Activated T-cell treated with anti-CD3 and anti-CD28 coated beads, Interleukin-2, amount 50 U/mL, for 72 hours (primary cell): ENCODE measurements at places on chromosomes 6 and 20. TPM values are rescaled to one million over a fixed set of nuclear protein-coding genes. Genes with fewer than 3 reads are reported as not detected.
A peak's percentile ranks its signal among the peaks of the same experiment; 100 is the strongest.

Gene BPIFB2
- not detected for total RNA-seq

Gene DACT2
- total RNA-seq, result 1.3 TPM

DNA sequence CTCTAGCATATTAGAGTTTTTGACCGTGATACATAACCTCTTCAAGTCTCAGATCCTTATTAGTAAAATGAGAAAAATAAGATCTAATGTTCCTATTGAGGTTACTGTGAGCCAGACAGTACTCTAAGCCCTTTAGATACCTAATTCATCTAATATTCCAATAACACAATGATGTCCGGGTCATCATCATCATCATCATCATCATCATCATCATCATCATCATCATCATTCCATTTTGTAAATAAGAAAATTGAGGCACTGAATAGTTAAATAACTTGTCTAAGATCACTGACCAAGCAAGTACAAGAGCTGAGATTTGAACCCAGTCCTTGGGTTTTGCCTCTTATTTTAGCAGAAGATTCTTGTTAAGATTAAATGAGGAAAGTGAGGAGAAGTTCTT is 643.0 kb downstream of the HDGFL1 start:
- H3K36me3 ChIP-seq, result no peaks in the 10 kb centered on the region
- H3K27me3 ChIP-seq, result no peaks in the 10 kb centered on the region
- no peak overlapping the region for H3K27ac ChIP-seq
- H3K4me3 ChIP-seq, result no peak overlapping the region
- no peaks in the 10 kb centered on the region for H3K4me1 ChIP-seq

GRCh38 chr6:68652117-68652536 is 17.0 kb downstream of the ADGRB3 start:
- H3K27me3 ChIP-seq, result no peaks in the 10 kb centered on the region
- DNase-seq, result no peak
- H3K4me1 ChIP-seq, result no peaks in the 10 kb centered on the region

Gene OR2H1
- not detected for total RNA-seq

GRCh38 chr6:137150072-137150471 is 23.4 kb downstream of the IL22RA2 start:
- DNase-seq, result no peak
- peaks cover 16% of the 10 kb centered on the region for H3K27me3 ChIP-seq
- peaks cover 6% of the 10 kb centered on the region for H3K4me1 ChIP-seq
- no peak overlapping the region for H3K27ac ChIP-seq

Gene TTI1
- total RNA-seq, result 25.8 TPM

Gene SNAI1
- total RNA-seq, result 1.3 TPM

DNA sequence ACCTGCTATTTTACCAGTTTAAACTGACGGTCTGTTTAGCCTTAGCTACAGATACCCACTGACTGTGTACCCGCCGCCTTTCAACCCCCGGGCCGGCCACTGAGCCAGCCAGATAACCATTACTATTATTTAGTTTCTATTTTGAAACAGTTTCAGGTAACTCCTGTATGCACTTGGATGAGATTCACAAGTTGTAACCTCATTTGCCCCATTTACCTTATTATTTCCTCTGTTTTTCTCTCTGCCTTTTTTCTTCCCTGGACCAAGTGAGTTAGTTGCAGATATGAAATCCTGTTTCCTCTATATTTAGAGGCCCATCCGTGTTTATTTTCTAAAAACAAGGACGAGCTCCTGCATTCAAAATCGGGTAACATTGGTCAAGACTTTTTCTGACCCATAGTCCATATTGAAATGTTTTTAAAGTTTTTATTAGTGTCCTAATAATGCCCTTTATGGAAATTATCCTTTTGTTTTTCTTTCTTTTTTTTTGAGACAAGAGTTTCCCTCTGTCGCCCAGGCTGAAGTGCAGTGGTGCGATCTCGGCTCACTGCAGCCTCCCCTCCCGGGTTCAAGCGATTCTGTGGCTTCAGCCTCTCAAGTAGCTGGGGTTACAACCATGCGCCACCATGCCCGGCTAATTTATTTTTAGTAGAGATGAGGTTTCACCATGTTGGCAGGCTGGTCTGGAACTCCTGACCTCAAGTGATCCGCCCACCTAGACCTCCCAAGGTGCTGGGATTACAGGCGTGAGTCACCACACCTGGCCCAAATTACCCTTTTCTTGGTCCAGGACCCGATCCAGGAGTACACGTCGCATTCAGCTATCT is 767 bp downstream of the AP5S1 start:
- peak overlapping the region; percentile 82 for H3K4me3 ChIP-seq
- H3K27me3 ChIP-seq, result no peaks in the 10 kb centered on the region
- H3K27ac ChIP-seq, result peak overlapping the region; percentile 97
- peaks cover 45% of the 10 kb centered on the region for H3K4me1 ChIP-seq
- DNase-seq, result no peak
- no peaks in the 10 kb centered on the region for H3K36me3 ChIP-seq

Gene NR2E1
- total RNA-seq, result not detected
